Stimulated activated CD4-positive, alpha-beta T cell treated with anti-CD3 and anti-CD28 coated beads, TNF-alpha, amount 100 ng/mL, for 48 hours (primary cell): ENCODE measurements at places on chromosomes 6 and 20.

GRCh38 chr6:70956191-70956450, 739 bp downstream of the B3GAT2 start:
- DNase-seq = no peak

DNA sequence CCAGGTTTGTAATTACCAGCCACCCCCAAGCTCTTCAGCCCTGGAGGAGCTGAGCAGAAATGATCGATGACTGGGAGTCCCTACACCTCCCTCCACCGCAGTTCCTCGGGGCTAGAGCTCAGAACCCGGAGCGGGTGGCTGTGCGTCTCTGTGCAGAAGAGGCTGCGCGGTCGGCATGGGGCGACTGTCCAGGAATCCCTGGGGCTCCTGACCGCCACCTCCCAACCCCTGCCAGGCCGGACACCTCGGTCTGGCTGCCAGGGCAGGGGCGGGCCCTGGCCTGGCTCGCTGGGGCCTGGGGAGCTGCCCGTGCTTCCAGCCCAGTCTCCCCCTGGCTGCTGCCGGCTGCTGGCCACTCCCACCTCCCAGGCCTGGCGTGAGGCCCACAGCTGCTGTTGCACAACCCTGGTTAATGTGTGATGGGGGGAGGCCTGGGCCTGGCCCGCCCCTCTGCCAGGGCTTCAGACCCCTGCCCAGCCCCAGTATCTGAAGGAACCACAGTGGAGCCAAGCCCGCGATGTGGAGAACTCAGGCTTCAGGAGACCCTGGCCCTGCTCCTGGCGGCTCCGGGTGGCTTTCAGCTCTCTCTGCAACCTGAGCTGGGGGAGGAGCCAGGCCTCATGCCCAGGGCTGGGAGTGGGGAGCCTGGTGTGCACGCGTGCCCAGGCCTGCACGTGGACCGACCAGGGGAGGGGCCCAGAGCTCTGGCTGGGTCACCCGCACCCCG, 1.2 kb downstream of the SLC2A4RG start:
- no peak for DNase-seq

DNA sequence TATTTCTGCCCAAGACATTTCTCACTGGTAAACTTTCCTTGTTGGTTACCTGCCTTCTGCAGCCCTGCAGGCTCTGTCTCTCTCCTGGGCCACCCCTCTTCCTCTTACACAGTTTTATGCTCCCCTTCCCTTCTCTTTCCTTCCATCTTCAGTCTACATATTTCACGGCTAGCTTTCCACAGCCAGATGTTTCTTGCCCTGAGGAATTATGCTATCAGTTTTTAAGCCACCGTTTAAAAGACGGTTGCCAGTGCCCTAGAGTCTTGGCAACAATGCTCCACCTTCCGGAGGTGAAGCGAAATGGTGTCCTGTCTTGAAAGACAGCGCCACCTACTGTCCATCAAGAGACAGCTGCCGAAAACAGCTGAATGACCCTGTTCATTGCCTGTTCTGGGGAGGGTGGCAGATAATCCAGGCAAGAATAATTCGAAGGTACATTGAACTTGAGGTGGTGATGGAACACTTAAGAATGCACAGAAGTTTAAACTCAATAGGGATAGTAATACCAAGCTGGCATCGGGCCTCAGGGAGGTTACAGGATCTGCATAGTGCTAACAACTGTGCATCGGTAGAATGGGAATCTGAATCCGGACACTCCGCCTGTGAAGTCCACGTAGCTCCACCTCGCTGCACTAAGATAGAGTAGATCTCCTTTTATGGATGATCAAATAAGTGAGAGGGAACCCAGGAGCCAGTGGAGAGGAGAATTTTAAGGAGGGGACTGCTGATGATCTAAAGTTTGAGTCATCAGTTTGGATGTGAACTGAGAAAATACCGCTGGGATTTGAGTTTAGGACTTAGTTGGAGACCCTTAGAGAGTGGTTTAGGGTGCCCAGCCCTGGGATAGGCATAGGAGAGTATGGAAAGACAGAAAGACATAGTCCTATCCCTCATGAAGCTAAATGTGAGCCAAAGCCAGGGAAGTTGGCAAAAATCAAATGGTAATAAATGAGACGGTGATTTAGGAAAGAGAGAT, 4.8 kb upstream of the TRIM40 start:
- DNase-seq = peak; percentile 52

- no peak for DNase-seq
Measured at GRCh38 chr20:17140894-17141293, 85.9 kb upstream of the PCSK2 start.

GRCh38 chr6:157982102-157982562, 469 bp downstream of the SYNJ2 start:
- DNase-seq = no peak

DNA sequence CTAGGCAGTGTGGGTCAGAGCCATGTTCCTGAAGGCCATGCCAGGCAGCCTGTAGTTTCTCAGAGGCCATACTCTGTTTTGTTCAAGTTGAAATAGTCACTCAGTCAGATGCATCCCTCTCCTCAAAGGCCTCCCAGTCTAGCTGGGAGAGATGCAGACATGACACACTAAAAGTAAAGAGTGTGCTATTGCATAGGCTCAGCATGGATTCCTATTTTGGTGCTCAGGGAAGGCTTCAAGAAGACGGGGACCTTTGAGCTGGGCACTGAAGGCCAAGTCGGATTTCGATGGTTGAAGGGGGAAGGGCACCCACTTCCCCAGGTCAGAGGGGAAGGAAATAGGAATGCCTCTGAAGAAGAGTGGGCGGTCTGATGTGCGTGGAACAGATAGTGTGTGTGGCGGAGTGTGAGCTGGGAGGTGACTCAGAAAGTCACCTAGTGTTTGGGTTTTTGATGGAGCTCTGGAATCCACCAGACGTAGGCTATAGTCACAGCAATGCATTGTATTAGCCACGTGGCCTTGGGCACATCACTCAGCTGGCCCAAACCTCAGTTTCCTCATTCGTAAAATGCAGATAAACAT, 3.7 kb downstream of the EPB41L1 start:
- DNase-seq = no peak

DNA sequence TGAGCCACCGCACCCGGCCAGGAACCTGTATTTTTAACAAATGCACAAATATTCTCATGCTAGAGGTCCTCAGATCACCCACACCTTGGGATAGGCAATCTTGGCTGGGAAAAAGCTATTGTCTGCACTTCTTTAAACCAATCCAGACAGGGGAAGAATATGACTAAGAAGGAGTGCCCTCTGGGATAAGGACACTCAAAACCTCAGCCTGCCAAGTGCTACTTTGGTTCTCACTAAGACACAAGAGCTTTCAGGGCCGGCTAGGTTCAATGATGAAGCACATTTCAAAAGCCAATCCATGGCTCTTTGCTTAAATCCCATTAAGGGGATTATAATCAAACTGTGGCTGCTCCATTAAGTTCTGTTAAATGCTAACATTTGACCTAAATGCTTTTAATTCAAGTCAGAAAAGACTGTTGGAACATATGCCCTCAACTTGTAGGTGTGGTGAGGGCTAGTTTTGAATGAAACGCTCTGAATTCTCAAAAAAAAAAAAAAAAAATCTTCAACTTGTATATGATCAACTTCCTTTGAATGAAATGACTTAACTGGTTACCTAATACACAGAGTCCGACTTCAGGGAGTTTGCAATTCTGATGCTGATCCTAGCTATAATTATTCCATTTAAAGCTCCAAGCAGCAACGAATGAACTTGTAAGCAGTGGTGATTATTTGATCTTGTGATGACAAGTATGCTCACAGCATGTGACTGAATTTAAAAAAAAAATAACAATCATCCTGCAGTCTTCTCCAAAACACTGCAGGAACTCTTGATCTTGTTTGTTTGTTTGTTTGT, 56.6 kb downstream of the SLC23A2 start:
- no peak for DNase-seq

- DNase-seq = no peak
Measured at GRCh38 chr6:146859795-146860495, 261.2 kb downstream of the ADGB start.

- no peak for DNase-seq
Measured at GRCh38 chr20:48832405-48832730, 4.6 kb upstream of the PREX1 start.

GRCh38 chr6:107114926-107115694, at the start of gene BEND3:
BEND3 (minus strand) TSS chr6:107115515; CDS start chr6:107099285, 16,230 bp downstream.
- DNase-seq = no peak

- no peak for DNase-seq
Measured at GRCh38 chr6:4732691-4733315, 43.4 kb upstream of the CDYL start.

- no peak for DNase-seq
Measured at GRCh38 chr6:26187981-26188635, 100.9 kb downstream of the HFE start.

GRCh38 chr20:17679941-17680835, 1.9 kb downstream of the RRBP1 start:
- DNase-seq = no peak

DNA sequence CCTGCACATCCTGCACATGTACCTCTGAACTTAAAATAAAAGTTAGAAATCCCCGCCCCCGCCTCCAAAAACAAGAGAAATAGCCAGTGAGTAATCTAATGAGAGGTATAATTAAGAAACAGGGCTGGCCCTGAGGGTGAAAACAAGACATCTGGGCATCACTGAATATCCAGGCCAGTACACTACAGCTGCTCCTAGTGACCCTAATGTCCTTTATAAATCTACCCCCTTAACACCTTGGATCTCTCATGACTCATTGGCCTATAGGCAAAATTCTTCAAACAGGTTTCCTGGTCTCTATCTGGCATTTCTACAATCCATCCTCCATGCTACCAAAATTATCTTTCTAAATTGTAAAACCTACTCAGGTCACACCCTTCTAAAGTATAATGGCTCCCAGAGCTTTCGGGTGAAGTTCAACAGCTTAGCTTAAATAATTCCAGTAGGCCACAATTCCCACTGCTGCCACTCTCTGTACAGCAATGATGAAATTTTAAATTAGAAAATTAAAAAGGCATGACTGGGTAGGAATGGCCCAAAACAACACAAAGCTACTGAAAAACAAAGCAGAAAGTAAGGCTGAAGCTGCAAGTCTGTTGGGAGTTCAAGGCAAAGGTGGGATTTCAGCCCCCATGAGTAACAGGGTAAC, 260.9 kb downstream of the GMDS start:
- no peak for DNase-seq

GRCh38 chr6:42021847-42022754, 28.2 kb upstream of the TAF8 start:
- peak; percentile 47 for DNase-seq

DNA sequence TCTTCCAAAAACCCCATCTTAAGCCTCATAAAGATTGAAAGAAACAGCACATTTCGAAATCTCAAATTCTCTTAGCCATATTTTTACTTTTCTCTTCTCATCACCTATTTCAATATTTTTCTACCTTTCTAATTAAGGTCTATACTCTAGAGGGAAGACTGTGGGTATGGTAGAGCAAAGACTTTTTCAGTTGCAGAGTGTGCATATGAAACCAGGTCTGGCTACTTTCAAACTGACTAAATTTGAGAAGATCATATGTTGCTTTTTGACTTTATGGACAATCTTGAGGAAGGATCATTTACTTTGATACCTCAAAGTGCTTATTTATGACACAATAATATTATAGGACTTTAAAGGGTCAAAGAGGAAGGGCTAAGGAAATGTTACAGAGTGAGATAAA, 20.7 kb downstream of the FILIP1 start:
- no peak for DNase-seq

DNA sequence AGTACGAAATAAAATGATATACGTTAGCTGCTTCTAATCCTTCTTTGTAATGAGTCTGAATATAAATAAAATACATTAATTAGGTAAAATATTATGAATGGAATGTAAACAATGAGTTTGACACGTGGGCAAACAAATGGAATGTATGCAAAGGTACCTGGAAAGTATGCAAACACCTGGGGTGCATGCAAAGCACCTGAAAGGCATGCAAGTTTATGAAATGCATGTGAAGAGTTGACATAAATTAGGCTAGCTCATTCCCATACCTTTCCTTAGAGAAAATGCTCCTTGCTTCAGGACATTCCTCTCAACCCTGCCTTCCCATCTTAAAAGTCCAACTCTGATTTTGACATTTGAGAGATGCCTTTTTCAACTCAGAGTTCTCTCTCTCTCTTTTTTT, 140.9 kb downstream of the EDN1 start:
- DNase-seq = no peak

- no peak for DNase-seq
Measured at GRCh38 chr20:41124451-41125094, 12.8 kb upstream of the PLCG1 start.

- no peak for DNase-seq
Measured at GRCh38 chr6:162560891-162561290, 166.7 kb downstream of the PRKN start.

DNA sequence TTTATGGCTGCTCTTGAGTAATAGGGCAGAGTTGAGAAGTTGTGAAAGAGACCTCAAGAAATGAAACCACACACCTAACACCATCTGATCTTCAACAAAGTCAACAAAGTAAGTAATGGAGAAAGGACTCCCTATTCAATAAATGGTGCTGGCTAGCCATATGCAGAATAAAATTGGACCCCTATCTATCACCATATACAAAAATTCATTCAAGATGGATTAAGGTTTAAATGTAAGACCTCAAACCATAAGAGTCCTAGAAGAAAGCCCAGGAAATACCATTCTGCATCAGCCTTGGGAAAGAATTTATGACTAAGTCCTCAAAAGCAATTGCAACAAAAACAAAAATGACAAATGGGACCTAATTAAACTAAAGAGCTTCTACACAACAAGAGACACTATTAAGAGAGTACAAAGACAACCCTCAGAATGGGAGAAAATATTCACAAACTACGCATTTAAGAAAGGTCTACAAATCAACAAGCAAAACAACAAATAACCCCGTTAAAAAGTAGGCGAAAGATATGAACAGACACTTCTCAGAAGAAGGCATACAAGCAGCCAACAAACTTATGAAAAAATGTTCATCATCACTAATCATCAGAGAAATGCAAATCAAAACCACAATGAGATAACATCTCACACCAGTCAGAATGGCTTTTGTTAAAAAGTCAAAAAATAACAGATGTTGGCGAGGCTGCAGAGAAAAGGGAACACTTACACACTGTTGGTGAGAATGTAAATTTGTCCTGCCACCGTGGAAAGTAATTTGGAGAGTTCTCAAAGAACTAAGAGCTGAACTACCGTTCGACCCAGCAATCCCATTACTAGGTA, 4.0 kb downstream of the MAP3K5 start:
- DNase-seq = no peak

GRCh38 chr6:73513496-73513854, 7.4 kb downstream of the EEF1A1 start:
- DNase-seq = no peak

DNA sequence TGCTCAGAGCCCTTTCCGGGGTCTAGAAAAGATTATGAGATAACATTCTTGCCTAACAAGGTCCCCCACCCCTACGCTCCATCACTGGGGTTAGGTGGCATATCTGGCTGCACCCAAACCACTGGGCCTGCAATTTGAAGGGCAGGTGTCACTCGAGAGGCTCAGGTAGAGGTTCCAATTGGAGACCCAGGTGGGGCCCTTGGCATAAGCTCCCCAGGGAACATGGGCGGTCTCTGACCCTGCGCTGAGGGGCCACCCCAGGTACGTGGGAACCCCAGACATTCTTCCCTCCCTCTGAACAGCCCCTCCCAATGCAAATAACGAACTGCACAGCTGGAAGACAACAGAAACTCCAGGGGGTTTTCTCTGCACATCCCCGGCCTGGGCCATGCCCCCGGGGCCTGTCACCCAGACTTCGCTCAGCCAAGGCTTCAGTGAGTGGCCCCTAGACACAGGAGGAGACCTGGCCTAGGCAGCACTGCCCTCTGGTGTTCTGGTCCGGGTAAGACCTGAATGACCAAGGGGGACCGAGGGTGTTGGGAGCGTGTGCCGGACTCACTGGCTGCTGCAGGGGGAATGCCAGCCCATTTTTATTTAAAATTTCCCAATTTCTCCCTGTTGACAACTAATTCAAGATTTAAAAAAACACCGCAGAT, 47.5 kb downstream of the DSTN start:
- no peak for DNase-seq
